ENCODE measurements at places on chromosomes 6 and 20. TPM values are rescaled to one million over a fixed set of nuclear protein-coding genes. Genes with fewer than 3 reads are reported as not detected.

The COX4I2 gene
- not detected for total RNA-seq

The MYBL2 gene
- 45.0 TPM for total RNA-seq

The OPRL1 gene
- 1.3 TPM for total RNA-seq

The METTL24 gene
- not detected for total RNA-seq

The C6orf52 gene
- not detected for total RNA-seq

All from placental epithelial cell (primary cell).